ENCODE measurements at places on chromosomes 3 and 15.

DNA sequence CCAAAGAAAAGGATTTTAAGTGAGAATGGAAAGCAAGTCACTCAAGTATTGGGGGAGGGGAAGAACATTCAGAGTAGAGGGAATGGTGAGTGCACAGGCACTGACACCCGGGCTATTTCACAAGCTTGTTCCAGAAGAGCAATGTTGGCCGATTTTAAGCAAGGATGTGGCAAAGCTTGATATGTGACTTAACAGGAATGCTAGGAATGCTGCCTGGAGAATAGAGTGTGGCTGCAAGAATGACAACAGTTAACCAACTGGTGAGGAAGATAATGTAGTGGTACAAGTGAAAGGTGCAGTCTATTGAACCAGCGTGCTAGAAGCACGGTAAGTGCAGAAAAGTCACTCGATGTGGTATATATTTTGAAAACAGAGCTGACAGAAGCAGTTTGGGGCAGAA is 6.2 kb upstream of the CCDC80 start:
- no peak for DNase-seq

- no peak for DNase-seq
Observed at GRCh38 chr15:41862515-41863116, 24.0 kb downstream of the PLA2G4B start.

- DNase-seq, result no peak
Observed at GRCh38 chr15:84721371-84721770, 5.4 kb upstream of the SEC11A start.

GRCh38 chr3:148309390-148310035 is 388.2 kb upstream of the AGTR1 start:
- DNase-seq, result no peak

DNA sequence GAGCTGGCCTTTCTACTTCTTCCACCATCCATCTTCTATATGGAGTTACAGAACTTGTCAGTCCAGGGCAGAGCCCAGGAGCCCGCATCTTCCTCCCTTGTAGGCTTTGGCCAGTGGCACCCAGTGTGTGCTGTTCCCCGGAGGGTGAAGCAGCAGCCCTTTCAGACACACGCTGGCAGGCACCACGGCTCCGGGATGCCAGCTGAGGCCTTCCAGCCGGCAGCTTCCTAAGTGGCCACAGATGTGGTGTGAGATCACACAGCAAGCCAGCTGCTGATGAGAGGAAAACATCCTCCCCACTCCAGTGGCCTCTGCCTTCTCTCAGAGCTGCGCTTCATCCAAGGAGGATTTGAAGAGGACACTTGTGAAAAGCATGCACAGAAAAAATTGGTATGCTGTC is 24.1 kb downstream of the CRABP1 start:
- DNase-seq, result no peak

All from cortex of kidney (tissue), 1 donor.